ENCODE measurements at places on chromosomes 11 and 22. TPM values are rescaled to one million over a fixed set of nuclear protein-coding genes. Genes with fewer than 3 reads are reported as not detected.

GRCh38 chr22:37163096-37163489 lies 13.4 kb upstream of the IL2RB start:
- no peak for DNase-seq

- peak; percentile 19 for DNase-seq
These were observed 248.0 kb downstream of the ST3GAL4 start for GRCh38 chr11:126603486-126603885.

- no peak for DNase-seq
These were observed 328.1 kb upstream of the PITPNB start for GRCh38 chr22:28247136-28247535.

- DNase-seq, result no peak
These were observed 54.5 kb downstream of the GAB2 start for GRCh38 chr11:78363024-78363619.

GRCh38 chr11:94032725-94033124 lies 11.6 kb downstream of the HEPHL1 start:
- no peak for DNase-seq

DNA sequence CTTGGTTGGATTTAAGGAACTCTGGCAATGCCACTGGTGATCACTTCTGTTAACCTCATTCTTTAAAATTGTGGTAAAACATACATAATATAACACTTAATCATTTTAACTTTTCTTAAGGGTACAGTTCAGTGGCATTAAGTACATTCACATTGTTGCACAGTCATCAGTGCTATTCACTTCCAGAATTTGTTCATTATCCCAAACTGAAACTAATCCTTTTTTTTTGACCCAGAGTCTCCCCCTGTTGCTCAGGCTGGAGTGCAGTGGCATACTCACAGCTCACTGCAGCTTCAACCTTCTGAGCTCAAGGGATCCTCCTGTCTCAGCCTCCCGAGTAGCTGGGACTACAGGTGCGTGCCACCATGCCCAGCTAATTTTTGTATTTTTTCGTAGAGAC lies 10.6 kb downstream of the ELF5 start:
- DNase-seq, result no peak

The AGBL2 gene
- not detected for polyA plus RNA-seq

The NXPE4 gene
- not detected for polyA plus RNA-seq

The QSER1 gene
- 3.9 TPM for polyA plus RNA-seq

Data from aorta (tissue), 5 donors.